CD8-positive, alpha-beta memory T cell (primary cell): ENCODE measurements at places on chromosomes 7 and 10.

DNA sequence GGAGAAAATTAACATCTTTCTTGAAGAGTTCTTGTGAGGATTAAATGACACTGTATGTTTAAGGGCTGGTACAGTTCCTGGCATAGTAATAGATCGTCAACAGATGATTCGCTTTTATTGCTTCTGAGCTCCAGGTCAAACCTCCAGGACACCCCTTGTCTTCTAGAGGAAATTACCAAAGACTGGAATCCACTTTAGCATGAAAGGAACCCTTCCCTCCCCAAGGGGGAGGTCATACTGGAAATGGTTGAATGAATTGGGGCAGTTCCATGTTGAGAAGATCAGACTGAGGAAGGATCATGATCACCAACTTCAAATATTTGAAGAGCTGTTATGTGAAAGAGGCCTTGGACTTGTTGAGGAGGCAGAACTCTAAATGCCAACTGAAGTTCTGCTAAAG, 8.9 kb downstream of the NFE2L3 start:
- DNase-seq = no peak

- peak; percentile 28 for DNase-seq
Measured at GRCh38 chr10:28367929-28368484, 65.1 kb upstream of the MPP7 start.

GRCh38 chr10:88162852-88163251, 299.4 kb downstream of the PTEN start:
- DNase-seq = no peak

DNA sequence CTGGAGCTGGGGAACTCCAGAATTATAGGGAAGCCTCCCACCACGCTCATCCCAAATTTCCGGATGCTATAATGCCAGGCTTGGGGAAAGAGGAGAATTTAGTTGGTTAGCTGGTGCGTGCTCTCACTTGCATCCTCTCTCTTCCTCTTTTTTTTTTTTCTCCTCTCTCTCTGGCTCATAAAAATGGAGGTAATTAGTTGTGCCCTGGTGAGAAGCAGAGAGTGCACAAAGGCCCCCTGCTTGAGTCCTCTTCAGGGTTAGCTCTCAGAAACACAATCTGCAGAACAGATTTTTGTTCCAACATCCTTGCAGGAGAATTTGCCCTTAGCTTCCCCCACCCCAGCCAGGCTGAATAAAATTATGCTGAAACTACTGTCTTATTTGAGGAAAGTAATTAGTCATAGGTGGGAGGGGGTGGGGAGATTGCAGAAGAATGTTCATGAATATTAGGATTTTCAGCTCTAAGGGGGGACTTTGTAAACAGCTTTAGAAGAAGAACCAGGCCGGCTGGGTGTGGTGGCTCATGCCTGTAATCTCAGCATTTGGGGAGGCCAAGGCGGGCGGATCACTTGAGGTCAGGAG, 7.6 kb downstream of the SERPINE1 start:
- no peak for DNase-seq

DNA sequence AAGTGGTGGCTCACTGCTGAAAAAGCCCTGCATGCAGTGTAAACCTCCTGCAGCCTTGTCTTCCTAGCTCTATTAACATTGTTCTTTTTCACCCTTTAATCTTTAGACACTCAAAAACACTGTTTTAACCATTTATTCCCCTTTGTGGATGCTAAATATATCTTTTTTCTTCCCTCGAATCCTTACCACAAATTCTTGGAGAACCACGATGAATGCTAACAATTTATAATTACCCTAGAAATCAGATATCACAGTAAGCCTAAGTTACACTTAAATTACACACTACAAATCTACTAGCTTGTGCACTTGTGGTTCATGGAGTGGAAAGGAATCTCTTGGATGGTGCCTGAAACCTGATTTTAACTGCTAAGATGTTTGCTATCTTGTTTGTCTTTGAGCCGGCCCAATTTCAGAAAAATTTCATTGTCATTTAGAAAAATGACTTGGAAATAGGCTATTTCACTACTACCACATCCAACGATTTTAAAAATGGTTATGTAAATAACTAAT, 125.1 kb upstream of the NOBOX start:
- no peak for DNase-seq

- DNase-seq = no peak
Measured at GRCh38 chr7:55548295-55548731, 24.0 kb downstream of the VOPP1 start.

- no peak for DNase-seq
Measured at GRCh38 chr7:130641497-130641896, 27.1 kb downstream of the COPG2 start.

GRCh38 chr10:22222236-22223190, 4.7 kb upstream of the EBLN1 start:
- no peak for DNase-seq

GRCh38 chr10:6780008-6780677, 200.1 kb upstream of the PRKCQ start:
- DNase-seq = no peak

- no peak for DNase-seq
Measured at GRCh38 chr7:124679586-124680225, 85.9 kb downstream of the GPR37 start.

- DNase-seq = no peak
Measured at GRCh38 chr7:130400120-130400572, 19.9 kb downstream of the CPA1 start.

GRCh38 chr7:36747280-36748016, 23.2 kb upstream of the AOAH start:
- no peak for DNase-seq

DNA sequence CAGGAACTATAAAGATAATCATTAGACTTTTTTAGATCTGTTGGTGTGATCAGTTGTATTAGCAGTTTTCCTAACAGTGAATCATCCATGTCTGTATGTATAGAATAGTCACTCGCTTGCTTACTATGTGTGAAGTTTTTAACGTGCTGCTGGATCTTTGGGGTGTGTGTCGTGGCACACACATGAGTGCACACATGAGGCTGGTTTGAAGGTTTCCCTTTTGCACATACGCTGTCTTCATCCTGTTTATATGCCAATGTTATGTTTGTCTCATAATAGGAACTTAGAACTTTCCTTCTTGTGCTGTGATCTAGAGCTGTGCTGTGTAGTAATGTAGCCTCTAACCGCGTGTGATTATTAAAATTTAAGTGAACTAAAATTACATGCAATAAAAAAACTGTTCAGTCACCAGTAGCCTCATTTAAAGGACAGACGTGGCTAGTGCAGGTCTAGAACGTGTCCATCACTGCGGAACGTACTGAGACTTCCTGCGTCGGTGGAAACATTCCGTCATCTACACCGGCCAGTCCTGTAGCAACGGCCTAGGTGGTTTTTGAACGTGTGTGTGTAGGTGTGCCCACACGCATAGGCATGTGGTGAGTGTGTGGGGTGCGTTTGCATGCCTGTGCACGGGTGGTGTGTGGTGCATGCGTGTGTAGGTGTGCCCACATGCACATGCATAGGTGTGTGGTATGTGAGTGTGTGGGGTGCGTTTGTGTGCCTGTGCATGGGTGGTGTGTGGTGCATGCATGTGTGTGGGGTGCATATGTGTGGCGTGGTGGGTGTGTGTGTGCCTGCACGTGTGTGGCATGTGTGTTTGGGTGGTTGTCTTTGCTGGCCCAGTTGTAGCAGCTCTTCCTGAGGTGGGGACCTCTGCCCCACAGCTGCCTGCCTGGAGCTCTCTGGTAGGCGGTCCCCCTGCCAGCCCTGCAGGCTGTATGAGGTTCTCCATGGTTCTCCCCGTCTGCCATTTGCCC, 56.6 kb downstream of the INPP5A start:
- DNase-seq = no peak
